ENCODE measurements at places on chromosomes 1 and 21.

DNA sequence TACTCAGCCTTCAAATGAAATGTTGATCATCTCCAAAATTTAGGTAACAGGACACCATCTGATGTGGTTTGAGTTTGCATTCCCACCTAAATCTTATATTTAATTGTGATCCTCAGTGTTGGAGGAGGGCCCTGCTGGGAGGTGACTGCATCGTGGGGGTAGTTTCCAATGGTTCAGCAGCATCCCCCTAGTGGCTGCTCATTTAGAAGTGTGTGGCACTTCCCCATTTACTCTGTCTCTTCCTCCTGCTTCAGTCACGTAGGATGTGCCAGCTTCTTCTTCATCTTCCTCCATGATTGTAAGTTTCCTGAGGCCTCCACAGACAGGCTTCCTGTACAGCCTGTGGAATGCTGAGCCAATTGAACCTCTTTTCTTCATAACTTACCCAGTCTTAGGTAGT lies 731.2 kb downstream of the USP25 start:
- DNase-seq = no peak

GRCh38 chr1:4395158-4395557 lies 259.3 kb upstream of the AJAP1 start:
- no peak for DNase-seq

- DNase-seq = no peak
Measured at GRCh38 chr1:59409549-59409948, 112.7 kb downstream of the FGGY start.

- DNase-seq = no peak
Measured at GRCh38 chr21:34574601-34575529, 40.0 kb downstream of the RCAN1 start.

- no peak for DNase-seq
Measured at GRCh38 chr1:171683870-171684269, 31.4 kb upstream of the MYOC start.

- DNase-seq = no peak
Measured at GRCh38 chr1:91334856-91335255, 69.8 kb downstream of the HFM1 start.

GRCh38 chr21:29236201-29236600 lies 62.5 kb upstream of the BACH1 start:
- no peak for DNase-seq

GRCh38 chr1:18571275-18571674 lies 59.4 kb upstream of the PAX7 start:
- no peak for DNase-seq

- DNase-seq = no peak
Measured at GRCh38 chr21:18006691-18007090, 187.5 kb upstream of the C21orf91 start.

DNA sequence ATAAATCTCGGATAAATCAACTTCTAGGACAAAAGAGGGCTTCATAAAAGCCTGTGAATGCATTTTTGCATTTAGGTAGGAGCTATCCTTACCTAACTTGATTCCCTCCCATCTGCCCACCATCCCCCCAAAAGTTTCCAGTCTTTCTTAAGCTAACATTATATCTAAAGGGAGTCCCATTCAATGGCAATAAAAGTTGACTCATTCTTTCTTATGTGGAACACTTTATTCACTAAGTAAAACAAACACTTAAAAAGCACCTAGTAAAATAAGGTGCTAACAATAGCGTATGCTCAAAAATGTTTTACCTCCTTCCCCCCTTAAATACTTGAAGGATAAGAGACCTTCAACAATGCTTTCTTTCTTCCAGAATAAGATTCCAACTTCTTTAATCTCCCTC lies 83.8 kb downstream of the GON4L start:
- no peak for DNase-seq

DNA sequence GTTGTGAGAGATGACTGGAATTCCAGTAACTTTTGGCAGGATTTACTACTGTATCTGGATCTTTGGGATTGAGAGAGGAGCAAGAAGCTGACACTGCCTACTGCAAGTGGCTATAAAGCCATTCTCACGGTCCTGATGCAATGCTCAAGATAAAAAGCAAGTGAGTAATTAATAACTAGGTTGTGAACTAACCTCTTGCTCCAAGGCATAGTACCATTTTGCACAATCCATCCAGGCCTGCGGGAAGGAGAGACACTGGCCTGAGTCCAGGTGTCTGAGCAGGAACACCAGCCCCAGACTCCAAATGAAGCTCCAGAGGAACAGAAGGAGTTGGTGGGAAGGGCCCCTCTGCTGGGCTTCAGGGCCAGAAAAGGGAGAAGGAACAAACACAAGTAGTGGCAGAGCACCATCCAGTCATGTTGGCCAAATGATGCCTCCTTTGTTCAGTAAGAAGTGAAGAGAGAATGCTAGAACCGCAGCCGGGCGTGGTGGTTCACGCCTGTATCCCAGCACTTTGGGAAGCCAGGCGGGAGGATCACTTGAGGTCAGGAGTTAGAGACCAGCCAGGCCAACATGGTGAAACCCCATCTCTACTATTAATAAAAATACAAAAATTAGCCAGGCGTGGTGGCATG lies 9.9 kb upstream of the SLC45A3 start:
- DNase-seq = no peak

DNA sequence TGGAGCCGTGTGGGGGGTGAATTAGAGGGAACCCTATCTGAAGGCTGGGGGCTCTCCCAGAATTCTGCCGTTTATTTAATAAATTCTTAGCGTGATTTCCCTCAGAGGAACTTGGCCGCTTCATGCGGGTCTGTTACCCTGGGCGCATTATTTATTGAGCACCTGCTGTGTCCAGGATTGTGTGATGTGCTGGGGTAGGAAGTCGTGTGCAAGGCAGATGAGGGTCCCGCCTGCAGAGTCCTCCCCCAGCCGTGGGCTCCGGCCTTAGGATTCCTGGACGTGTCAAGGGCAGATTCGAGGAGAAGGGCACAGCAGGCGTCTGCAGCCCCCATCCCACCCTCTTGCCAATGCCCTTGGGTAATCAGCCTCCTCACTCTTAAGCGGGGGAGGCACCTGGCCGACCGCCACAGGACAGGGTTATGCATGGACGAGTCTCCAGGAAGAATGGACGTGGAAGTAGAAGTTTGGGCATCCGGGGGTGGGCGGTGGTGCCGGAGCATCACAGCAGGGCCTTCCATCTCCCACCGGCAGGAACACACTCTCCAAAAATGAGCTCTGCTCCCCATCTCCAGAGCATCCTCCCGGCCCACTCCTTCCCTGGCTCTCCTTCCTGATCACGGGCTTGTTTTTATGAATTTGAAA lies 233.3 kb upstream of the C1orf174 start:
- no peak for DNase-seq

DNA sequence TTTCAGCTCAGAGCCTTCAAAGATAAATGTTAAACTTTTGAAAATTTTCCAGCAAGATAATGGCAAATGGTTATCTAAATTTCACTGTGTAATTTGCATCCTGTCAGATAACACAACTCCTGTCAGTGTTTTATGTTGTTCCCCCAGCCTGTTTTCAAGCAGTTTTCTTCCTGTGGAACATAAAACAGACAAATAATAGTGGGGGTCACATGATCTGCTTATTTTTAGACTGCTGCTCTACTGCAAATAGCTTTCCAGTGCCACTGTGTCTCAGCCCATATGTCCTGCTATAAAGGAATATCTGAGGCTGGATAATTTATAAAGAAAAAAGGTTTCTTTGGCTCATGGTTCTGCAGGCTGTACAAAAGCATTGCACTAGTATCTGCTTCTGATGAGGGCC lies 32.2 kb downstream of the FMO3 start:
- no peak for DNase-seq

DNA sequence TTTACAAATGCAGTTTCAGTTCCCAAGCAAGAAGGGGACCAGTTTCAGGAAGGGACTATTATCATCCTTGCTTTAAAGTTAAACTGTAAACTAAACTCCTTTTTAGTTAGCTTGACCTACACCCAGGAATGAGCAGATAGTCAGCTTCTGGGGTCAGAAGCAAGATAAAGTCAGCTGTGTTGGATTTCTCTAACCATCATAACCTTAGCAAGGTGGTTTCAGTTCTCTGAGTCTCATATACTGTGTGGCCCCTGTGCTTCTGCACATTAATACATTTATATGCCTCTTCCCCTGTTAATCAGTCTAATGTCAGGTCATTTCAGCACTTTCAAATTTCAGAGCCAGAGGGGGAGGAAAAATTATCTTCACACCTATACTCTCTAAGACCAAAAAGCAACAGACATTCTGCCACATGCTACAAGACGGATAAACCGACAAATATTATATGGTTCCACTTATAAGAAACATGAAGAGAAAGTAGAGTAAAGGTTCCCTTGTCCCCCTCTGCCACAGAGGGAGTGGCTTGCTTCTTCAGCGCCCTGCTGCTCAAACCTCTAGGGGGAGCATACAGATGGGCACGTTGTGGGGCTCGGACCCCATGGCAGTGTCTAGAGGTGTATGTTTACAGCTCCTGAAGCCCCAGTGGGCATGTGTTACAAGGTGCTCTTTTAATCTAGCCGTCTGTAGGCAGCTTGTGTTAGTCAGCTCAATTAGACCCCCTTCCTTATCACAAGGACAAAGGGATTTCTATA lies 89.1 kb downstream of the SMYD3 start:
- no peak for DNase-seq

DNA sequence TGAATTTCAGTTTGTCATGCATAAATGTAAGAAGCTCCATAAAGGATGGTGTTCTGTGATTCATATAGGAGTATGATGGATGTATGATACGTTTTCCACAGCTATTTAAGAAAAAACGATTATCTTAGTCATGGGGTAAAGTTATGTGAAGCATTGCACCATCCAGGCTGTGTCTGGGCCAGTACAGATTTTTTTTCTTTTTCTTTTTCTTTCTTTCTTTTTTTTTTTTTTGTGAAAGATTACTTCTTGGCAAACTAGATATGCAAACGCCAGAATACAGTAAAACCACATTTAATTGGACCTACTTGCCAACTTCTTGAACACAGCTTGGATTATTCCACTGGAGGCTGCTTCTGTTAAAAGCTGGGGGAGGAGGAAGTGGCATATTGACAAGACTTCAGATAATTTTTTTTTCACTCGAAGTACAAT lies 14.9 kb downstream of the ZBTB18 start:
- no peak for DNase-seq

DNA sequence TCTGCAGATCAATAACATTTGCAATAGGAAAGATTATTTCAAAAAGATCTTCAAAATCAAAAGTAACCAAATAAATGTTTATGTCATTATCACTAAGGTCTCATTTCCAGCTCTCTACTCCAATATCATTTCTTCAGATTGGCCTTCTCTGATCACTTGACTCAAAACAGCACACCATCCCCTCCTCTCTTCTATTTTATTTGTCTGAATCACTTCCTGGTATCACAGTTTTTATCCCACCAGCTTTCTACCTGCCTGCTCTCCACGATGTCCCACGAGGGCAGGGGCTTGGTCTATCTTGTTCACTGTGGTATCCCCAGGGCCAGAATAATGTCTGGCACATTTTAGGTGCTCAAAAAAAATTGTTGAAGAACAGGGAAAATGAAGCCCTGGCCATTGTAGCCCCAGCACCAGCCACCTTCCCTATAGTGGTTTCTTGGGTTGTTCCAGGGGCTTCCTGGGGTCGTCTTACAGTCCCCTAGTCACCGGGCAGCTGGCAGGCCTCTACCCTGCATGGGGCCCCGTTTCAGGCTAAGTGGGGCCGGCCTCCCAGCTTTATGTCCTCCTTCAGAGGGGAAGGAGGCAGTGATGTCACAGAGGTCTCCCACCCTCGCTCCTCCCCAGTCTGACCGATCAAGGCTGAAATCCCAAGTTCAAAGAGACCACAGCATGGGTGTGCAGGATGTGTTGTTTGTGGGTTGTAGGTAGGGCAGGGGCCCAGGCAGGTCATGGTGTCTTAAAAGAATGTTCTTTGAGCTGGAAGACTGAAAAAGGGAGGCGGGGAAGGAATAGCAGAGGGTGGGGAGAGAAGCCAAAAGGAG lies 3.5 kb upstream of the PADI1 start:
- DNase-seq = no peak

- no peak for DNase-seq
Measured at GRCh38 chr1:224504297-224505041, 69.9 kb upstream of the WDR26 start.

DNA sequence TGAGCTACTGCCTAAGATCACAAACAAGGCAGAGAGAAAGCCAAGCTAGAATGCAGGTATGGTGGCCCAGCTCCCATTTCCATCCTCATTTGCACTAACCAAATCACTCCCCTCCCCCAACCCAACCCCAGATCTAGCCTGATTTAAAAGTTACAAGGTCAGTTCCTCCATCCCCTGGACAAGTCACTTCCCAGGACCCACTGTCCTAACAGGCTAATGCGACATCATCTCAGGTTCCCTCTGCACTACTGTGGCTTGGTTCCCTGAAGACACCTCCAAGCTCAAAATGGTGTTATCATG lies 2.4 kb downstream of the F11R start:
- DNase-seq = no peak

DNA sequence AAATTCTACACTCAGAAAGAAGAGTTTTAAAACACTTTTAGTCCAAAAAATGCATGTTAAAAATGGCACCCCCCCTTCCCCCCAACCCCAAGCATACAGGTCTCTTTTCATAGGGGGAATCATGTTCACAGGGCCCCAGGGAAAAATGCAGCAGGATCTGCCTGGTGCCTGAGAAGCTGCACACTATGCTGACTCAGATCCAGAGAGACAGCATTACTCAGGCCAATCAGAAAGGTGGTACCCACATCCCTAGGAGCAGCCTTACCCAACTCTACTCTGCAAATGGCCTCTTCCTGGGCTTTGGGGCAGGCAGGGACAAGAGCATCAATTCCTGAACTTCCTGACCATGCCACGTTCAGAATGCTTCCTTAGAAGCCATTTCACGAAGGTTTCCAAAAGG lies 119.0 kb downstream of the HIVEP3 start:
- DNase-seq = no peak

- DNase-seq = no peak
Measured at GRCh38 chr1:20192364-20192763, 6.0 kb upstream of the PLA2G2C start.

DNA sequence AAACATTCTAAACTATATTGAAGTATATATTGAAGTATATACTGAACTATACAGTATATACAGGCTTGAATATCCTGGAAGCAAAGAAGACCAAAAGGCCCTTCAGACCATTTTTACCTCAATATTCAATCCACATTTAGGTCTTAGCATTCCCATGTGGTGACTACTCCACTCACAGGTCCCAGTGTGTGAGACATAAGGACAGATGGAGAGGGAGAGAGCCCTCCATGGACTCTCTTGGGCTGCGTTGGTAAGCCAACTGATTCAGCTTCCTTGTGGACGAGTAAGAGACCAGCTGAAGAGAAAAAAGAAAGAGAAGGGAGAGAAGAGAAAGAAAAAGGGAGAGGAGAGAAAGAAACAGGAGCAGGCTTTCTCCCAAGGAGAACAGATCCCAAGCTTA lies 37.3 kb upstream of the ZRANB2 start:
- DNase-seq = no peak

- DNase-seq = no peak
Measured at GRCh38 chr1:229106526-229107125, 164.3 kb upstream of the RAB4A start.

DNA sequence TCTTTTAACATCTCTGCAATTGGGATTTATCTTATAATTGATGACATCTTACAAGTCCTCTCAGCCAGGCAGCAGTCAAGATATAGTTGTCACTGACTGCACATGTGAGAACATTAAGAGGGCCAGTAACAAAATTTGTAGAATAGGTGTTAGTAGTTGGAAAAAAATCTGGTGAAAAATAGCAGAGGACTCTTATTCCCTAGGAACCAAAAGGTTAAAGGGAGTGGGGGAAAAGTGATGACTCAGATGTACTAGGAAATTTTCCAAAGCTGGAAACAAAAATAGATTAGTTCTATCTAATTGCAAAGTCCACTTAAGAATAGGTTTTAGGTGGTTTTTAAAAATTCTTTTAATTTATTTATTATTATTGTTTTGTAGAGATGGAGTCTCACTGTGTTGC lies 3.6 kb downstream of the NUP210L start:
- no peak for DNase-seq

GRCh38 chr1:161299347-161299746 lies 10.4 kb downstream of the MPZ start:
- DNase-seq = no peak
